DMS53 (cell line): ENCODE measurements at places on chromosomes 13 and 19.

- DNase-seq: no peak
Observed at GRCh38 chr13:113452942-113453901, at the start of gene ADPRHL1. Gene ADPRHL1 (minus strand): TSS chr13:113453488. CDS start chr13:113453437, 51 bp downstream.

DNA sequence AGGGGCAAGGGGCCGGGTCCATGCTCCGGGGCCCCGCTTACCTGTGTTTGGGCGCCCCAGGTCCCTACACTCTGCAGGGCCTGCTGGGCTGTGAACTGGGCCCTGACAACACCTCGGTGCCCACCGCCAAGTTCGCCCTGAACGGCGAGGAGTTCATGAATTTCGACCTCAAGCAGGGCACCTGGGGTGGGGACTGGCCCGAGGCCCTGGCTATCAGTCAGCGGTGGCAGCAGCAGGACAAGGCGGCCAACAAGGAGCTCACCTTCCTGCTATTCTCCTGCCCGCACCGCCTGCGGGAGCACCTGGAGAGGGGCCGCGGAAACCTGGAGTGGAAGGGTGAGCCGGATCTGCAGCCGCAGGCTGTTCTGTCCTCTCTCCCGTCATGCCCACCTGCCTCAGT, 1.7 kb downstream of the FCGRT start:
- peak; percentile 38 for DNase-seq

GRCh38 chr19:32652894-32653598, 21.9 kb downstream of the ANKRD27 start:
- DNase-seq: no peak

- no peak for DNase-seq
Observed at GRCh38 chr19:22603518-22604440, 30.3 kb upstream of the ZNF492 start.

DNA sequence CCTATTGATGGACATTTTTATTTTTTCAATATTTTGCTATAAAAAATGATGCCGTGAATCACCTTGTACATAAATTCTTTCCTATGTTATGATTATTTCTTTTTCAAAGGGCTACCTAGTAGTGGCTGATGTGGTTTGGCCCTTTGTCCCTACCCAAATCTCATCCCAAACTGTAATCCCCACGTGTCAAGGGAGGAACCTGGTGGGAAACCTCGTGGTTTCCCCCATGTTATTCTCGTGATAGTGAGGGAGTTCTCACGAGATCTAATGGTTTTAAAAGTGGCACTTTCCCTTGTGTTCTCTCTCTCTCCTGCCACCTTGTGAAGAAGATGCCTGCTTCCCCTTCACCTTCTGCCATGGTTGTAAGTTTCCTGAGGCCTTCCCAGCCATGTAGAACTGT, 94.9 kb downstream of the TM9SF2 start:
- DNase-seq: no peak

DNA sequence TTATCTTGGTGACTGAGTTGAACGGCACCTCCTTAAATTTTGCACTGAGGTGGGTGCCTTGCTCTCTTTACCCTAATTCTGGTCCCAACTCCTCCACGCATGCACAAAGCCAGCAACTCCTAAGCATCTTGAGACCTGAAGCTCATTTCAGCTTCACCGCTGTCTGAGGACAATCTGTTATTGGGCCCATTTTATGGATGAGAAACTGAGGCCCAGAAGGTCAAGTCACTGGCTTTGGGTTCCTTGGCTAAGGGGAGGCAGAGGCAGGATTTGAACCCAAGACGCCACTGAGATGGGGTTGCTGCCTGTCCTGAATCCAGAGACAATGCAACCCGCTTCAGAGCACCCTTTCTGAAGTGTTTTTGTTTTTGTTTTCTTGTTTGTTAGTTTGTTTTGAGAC, 22.7 kb downstream of the TINCR start:
- DNase-seq: no peak

GRCh38 chr13:106029676-106030290, 505.7 kb downstream of the EFNB2 start:
- DNase-seq: no peak

GRCh38 chr13:110323172-110323891, 16.2 kb downstream of the COL4A2 start:
- DNase-seq: no peak

- DNase-seq: no peak
Observed at GRCh38 chr13:67043901-67044300, 186.2 kb downstream of the PCDH9 start.
